Choroid plexus epithelial cell (primary cell): ENCODE measurements at places on chromosomes 1 and 21.

- no peak for DNase-seq
Observed at GRCh38 chr1:47708658-47709018, 270.8 kb downstream of the FOXD2 start.

DNA sequence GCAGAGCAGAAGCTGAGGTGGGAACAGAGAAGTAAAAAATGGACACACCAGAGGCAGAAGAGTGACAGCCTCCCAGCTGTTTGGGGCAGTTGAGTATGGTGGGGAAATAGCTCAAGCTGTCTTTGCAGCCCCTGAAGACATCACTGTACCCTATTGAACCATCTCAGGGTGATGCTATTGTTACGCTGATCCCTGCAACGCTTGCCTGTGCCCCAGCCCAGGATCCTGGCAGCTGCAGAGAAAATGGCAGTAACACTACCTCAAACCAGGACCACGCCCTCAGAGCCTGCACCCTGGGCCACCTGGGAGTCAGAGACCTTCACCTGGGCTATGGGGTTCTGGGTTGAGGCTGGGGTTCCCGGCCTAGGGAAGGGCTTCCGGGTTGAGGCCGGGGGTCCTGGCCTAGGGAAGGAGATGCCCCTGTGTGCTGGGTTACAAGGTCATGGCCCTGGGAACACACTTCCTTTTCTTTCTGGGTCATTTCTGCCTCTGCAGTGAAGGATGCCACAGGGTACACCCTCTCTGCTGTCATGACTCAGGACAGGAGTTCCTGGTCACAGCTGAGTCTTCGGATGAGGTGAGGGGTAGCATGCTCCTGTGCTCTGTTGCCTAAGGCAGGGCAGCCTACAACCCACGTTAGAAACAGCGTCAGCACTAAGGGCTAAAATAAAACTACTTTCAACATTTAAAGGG, 11.6 kb downstream of the BSND start:
- no peak for DNase-seq

GRCh38 chr21:37145635-37146111, 72.6 kb downstream of the TTC3 start:
- peak; percentile 96 for DNase-seq

DNA sequence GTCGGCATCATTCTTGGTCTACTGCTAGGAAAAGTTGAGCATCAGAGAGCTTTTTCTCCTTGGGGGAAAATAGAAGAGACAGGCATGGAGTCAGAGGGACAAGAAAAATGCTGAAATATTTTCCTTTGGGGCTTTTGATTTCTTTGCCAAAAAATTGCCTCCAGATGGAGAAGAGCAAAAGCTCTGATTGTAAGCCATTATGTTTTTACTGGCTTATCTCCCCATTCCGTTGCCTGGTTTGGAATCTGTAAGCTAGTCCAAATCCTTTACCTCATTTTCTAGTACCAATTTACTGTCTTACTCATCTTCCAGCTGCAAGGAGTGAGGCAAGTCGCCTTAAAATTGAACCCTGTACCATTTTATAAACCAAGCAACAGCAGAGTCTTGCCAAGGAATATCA, 23.3 kb upstream of the NBL1 start:
- no peak for DNase-seq
